Activated T-cell treated with anti-CD3 and anti-CD28 coated beads, Interleukin-2, amount 50 U/mL, for 72 hours (primary cell): ENCODE measurements at places on chromosomes 7 and 10. TPM values are rescaled to one million over a fixed set of nuclear protein-coding genes. Genes with fewer than 3 reads are reported as not detected.

GRCh38 chr10:4285121-4285520, 500.1 kb upstream of the KLF6 start:
- peak; percentile 12 for DNase-seq

GRCh38 chr7:140214075-140214684, 37.4 kb upstream of the KDM7A start:
- peak; percentile 60 for DNase-seq

DNA sequence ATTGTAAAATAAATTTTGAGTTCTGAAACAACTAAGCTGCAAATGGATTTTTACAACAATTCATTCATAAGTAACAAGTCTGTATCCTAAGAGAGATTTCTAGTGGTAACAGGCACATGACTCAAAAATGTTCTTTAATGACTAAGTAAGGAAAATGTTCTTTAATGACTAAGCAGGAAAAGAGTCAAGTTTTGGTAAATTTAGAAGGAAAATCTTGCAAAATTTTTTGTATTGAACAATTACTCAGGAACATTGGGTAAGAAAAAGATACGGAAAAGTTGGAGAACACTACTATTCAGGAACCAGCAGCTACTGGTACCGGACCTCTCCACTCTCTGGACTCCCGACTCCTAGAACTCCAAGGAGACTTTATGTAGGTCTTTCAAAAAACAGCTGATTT, 33.5 kb downstream of the HYCC1 start:
- DNase-seq = no peak

Gene OR13A1
- total RNA-seq = not detected

- peak; percentile 50 for DNase-seq
Measured at GRCh38 chr10:62082729-62083411, 181.4 kb downstream of the ARID5B start.

DNA sequence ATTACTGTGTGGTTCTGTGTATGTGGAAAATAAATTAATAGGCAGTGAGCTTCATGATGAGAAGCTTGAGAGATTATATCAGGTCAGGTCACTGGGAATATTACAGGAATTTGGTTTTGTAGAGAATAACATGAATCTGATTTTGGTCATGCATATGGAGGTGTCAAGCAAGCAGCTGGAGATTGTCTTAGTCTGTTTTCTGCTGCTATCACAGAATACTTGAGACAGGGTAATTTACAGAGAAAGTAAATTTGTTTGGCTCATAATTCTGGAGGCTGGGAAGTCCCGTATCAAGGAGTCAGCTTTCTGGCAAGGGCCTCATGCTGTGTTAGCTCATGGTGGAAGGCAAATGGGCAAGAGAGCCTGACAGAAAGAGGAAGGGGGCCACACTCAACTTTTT, 120.7 kb upstream of the FAM3C start:
- no peak for DNase-seq

DNA sequence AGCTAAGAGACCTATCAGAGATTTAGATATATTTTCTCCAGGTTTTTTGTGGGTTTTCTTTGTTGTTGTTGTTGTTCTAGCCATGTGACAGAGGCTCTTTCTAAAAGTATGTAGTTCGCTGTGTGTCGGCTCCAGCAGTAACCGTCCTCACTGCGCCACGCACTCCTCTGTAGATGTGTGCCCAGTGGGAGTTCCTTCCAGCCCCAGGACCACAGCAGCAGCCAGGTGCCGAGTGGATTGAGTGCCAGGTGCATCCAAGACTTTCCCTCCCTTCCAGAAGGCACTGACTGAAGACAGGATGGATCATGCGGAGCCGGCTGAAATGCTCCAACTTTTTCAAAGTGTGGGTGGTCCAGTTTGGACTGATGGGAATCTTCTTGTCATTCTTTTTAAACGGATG, 31.8 kb downstream of the WDR86 start:
- DNase-seq = no peak

Gene ANKRD1
- not detected for total RNA-seq

DNA sequence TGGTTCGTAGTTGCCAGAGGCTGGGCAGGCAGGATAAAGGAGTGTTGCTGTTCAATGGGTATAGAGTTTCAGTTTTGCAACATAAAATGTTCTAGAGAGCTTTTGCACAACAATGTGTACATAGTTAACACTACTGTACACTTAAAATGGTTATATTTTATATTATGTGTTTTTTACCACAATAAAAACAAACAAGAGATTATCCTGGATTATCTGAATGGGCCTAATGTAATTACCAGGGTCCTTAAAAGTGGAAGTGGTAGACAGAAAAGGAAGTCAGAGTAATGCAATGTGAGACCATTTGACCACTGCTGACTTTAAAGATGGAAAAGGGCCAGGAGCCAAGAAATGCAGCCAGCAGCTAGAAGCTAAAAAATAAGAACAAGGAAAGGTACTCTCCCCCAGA, 159.7 kb downstream of the SGMS1 start:
- no peak for DNase-seq

Gene HIP1
- 11.4 TPM for total RNA-seq

DNA sequence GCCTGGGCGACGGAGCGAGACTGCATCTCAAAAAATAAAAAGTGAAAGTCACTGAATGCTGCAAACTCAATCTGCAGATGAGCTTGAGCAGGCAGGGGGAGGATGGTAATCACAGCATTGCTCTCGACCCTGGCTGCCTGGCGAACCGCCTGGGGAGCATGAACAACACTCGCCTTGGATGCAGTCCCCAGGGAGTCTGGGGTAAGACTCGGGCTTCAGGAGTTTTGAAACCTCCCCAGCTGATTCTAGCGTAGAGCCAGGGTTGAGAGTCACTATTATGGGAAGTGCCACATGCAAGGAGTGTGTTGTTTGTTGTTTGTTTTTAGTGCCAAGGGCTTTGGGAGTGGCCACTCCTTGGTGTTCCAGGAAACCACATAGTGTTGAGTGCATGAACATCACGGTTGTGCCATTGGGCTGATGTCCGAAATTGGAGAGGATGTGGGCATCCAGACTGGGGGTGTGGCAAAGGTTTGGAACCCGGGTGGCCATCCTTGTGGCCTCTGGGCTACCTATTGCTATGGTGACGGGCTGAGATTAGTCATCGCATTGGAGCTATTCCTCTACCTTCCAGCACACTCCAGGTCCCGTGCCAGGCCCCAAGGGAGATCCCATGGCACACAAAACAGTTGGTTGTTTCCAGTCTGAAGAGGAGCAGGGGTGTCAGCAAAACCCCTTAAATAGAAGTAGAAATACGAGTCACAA, 92.6 kb downstream of the RGS10 start:
- DNase-seq = no peak

Gene GNB2
- total RNA-seq = 198 TPM

GRCh38 chr10:87685832-87686574, 26.3 kb downstream of the PAPSS2 start:
- DNase-seq = no peak

GRCh38 chr7:108190891-108191290, 60.7 kb upstream of the LAMB4 start:
- no peak for DNase-seq

Gene AS3MT
- total RNA-seq = 0.39 TPM

Gene GPR26
- total RNA-seq = not detected

DNA sequence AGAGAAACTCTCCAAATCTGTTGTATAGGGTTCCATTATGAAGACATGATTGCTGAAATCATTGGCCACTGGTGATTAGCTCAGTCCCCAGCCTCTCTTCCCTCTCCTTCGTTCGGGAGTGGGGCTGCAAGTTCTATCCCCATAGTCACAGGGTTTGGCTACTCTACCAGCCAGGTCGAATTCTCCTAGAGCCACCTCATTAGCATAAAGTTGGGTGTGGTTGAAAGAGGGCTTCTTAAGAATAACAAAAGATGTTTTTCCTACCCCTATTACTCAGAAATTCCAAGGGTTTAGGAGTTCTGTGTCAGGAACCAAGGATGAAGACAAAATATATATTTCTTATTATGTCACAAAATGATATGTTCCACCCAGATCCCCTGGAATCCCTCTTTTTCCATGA, 166.2 kb upstream of the YAE1 start:
- no peak for DNase-seq

Gene SORBS1
- 1.2 TPM for total RNA-seq

GRCh38 chr7:117552660-117553059, 72.8 kb downstream of the CFTR start:
- no peak for DNase-seq
